Fibroblast of mammary gland (primary cell): ENCODE measurements at places on chromosomes 3 and 15.

GRCh38 chr3:153257673-153258351, 95.8 kb downstream of the RAP2B start:
- no peak for DNase-seq

GRCh38 chr15:56871185-56871584, 47.3 kb upstream of the TCF12 start:
- DNase-seq, result peak; percentile 79

GRCh38 chr15:98983334-98983733, 24.3 kb downstream of the PGPEP1L start:
- peak; percentile 88 for DNase-seq

GRCh38 chr3:194856296-194856695, 170.6 kb downstream of the FAM43A start:
- DNase-seq, result no peak

GRCh38 chr15:52653431-52653964, 25.7 kb downstream of the ATOSA start:
- peak; percentile 83 for DNase-seq

- DNase-seq, result peak; percentile 33
These were observed 665 bp downstream of the GLB1 start for GRCh38 chr3:33096093-33096868.

DNA sequence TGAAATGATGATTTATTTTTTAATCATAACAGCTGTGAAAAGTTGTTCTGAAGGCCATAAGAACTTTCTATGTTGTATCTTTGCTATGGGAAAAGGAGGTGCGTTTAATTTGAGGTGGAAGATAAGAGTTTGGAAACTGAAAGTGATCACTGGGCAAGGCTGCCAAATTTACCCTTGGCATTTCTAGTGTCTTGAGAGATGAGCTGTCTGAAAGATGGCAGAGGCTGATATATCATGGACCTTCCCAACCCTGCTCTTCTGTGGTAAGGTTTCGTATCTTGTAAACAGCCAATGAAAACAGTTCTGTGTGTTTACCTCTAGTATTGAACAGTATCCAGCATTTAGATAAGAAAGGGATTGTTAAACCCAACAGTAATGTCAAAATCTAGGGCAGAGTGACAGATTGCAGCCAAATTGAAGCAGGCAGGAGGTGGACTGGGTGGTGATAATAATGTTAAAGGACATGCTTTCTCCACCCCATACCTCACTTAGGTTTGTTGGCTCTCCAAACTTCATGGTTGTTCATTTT, 15.8 kb upstream of the NFKBIZ start:
- no peak for DNase-seq

DNA sequence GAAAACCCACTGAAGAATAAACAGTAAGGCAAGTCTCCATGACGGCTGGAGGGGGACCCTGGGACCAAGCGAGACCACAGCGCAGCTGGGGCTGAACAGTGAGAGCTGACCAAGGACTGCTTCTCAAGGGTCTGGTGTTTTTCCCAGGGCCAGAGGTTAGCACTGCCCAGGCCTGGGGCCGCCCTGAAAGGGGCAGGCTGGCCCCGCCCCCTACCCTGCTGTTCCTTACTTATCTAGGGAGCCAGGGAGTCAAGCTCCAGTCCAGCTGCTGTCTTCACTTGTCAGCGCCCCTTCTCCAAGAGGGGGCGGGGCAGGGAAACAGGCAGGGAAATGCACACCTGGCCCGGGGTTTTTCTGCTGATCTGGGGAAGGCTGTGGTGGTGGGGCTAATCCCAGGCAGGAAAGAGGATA, 51.6 kb upstream of the HACD2 start:
- DNase-seq, result no peak

DNA sequence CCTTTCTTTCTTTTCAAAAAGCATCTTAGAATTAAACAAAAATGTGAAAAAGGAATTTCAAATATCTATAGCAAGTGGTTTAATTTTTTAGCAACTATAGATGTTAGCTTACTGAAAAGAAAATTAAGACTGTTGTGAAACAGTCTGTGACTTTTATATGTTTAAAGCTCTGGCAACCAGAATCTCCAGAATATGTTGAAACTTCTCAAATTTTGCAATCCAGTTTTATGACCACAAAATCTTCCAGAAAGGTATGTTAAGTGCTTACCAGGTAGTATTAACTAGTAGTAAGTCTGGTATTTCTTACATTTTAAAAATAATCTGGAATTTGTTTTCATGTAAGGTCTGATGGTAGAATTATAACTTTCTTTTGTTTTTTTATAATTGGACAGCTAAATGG, 235.0 kb downstream of the SLC9A9 start:
- DNase-seq, result peak; percentile 56

- no peak for DNase-seq
These were observed 3.3 kb downstream of the CRABP1 start for GRCh38 chr15:78343276-78344060.

DNA sequence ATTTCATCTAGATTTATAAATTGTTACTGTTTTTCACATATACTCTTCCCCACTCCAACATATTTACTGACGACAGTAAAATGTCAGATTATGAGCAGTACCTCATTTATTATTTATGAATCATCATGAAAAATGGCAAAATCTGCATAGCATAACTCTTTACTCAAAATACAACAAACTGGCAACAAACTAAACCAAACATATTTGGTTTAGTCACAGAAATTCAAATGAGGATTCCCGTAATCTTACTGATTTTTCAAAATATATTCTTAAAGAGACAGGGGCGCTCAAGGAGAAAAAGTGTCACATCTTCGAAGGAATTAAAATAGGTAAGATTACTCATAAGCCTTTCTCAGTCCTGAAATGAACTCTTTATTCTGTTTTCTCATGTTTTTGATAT, 3.0 kb upstream of the GPR87 start:
- peak; percentile 61 for DNase-seq

- no peak for DNase-seq
These were observed 4.4 kb upstream of the CA12 start for GRCh38 chr15:63385911-63386531.

GRCh38 chr15:57079931-57080620, 161.6 kb downstream of the TCF12 start:
- DNase-seq, result no peak

DNA sequence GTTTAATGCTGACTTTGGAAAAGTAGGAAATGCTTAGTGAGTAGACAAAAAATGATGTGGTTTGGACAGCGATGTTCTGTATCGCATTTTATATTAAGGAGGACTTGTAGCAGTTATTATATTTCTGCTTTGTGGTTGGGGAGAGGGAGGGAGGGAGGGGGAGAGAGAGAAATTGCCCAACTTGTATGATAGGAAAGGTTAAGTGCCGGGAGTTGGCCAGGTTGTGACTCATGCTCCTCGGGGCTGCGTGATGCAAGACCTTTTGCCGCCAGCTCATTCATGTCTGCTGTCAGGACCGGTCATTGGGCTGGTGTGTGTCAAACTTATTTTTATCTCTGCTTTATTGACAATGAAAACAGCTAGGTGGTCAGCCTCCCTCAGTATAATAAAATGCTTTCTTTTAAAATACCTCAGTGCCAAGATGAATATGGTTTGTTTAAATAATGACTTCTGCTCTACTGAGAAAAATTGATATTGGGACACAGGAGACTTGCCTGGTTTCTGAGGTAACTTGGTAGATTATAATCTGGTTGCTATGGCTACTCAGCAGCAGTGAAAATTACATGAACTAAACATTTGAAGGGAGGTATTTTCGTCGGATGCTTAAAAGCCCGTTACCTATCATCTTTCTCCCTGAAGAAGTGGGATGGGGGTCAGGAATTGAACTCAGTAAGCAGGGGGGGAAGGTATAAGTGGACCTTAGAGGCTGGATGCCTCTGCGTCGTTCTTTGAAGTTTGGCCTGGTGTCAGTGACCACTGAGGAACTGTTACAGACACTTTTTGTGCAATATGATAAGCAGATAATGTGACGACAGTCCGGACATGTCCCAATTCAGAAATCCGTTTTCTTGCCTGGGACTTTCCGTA, 90.7 kb downstream of the FNDC3B start:
- DNase-seq, result peak; percentile 100

DNA sequence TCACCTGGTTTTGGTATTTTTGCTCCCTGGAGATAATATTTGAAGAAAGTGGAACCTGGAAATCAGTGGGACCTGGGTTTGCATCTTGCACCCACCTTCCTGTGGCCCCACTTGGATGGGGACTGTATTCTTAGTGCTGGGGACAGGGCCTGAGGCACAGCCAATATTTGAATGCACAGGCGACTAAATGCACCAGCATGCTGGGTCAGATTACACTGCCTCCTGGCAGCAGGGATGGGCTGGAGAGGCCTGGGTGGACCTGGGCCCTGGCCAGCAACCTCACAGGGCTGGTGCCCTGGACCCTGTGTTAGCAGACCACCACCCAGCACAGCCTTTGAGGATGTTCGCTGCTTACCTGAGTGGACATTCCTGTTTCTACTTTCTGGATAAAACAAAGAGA, 10.5 kb downstream of the ITIH4 start:
- DNase-seq, result no peak

DNA sequence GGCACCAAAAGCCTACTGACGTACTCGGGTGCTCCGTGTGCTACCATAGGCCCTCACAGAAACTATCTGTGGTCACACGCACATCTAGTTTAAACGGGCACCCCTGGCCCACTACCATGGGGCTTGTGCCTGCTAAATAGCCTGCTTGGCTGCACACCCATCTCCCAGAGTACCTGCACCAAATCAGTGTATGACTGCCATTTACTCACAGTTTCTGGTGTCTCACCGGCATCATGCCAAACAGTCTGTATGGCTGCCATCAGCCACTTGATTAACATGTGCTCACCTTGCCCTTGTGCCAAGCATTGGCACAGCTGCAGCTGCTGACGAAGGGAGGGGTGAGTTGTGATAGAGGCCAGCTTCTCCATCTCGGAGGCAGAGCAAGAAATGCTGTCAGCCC, 232.7 kb downstream of the IGSF11 start:
- DNase-seq, result no peak

- DNase-seq, result peak; percentile 77
These were observed 319.2 kb downstream of the SLC9A9 start for GRCh38 chr3:143529018-143529478.

DNA sequence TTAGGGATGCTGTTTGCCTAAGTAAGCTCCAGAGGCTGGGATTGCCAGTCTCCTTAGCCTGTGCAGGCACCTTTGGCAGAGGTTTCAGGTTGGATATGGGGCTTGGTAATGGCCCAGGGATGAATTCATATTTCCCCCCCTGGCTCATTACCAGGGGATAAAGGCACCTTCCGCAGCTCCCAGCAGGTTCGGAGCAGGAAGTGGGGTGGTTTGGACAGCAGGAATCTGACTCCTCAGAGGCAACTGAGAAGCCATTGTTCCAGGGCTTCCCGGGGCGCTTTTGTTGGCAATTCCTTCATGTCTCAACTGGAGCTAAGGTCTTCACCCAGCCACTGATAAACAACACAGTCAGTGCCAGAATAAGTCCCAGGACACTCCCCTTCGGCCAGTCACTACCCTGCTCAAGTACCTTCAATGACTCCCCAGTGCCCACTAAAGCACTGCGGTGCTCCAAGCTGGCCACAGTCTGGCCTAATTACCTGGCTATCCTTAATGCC, 85.3 kb upstream of the SLC6A6 start:
- DNase-seq, result no peak

DNA sequence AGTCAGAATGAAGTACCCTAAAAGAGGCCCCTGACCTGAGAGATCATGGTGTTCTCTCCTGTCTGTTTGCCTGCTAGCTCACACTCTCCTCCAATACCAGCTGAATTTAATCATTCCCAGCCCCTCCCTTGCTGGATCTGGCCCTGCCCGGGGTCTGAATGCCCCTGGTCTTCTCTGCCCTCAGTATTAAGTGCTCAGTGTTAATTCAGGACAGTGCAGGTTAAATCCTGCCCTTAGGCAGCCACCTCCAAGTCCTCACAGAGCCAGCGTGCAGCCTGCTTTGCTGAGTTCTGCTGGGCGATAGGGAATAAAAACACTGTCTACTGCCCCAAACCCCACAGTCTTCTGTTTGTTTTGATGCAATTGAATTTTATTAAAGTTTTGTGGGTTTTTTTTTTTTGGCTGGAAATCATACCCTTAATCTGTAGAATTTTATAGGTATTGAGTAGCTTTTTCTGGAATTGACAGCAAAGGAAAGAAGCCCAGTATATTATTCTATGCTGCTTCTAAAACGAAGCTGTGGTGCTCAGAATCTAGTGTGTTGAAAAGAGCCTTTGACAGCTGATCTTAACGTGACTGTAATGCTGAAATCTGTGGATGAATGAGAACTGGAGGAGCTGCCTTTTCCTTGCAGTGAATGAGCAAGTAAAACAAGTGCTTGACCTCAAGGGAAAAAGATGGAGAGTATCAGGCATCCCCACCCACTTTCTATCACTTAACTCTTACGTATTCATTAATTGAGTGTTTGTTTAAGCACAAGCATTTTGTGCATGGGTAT, 12.3 kb upstream of the BDH1 start:
- no peak for DNase-seq

DNA sequence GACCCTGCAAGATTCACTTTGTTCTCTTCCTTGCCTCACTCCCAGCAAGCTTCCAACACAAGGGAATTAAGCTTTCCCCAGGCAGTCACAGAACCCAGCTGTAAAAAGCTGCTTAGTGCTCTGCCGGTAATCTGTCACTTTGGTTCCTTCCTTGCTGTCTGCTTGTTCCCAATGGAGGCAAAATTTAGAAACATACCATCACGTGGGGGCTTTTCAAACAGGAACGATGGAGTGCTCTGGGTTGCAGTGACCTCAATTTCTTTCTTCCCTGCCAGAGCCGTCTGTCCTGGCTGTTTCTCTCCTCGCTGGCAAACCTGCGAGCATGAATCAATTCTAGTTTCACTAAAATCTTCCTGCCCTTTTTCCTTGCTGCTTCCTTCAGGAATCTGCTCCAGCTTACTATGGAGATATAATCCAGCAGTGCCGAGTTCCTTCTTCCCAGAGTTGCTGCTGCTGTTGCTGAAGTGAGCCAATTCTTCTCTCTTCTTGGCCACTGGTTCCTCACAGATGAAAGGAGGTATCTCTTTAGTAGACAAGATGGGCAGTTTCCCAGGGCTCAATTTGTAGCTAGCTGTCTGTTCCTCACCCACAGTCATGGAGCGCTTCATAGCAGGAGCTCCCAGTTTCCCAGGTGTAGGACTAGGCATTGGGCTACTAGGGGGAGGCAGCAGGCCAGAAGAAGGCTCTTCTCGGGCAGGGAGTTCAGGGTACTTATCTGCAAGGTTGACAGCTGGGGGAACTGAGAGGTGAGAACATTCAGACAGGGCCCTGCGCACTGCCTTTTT, 88.1 kb downstream of the DHX30 start:
- DNase-seq, result no peak

DNA sequence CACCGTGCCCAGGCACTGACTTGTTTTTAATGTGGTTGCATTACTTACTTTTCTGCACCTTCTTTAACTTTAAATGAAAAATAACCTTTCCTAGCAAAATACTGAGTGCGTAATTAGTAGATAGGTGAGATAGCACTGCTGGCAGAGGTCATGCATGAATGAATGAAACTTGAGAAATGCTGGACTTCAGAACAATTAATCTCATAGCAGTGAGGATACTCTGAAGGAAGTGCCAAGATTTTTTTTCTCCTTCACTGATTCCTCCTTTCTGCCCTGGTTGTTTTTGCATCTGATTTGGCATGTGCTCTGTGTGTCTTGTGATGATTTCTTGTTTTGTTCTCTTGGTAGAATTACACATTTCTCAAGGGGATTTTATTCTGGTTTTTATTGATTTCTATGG, 378.9 kb downstream of the PTPRG start:
- DNase-seq, result no peak
